ENCODE measurements at places on chromosomes 3 and 15. TPM values are rescaled to one million over a fixed set of nuclear protein-coding genes. Genes with fewer than 3 reads are reported as not detected.

SLC28A1 gene
- not detected for total RNA-seq

PEX11A gene
- 11.6 TPM for total RNA-seq

- no peak for DNase-seq
Measured at GRCh38 chr3:39378957-39379777, 4.0 kb upstream of the SLC25A38 start.

HES1 gene
- total RNA-seq = 9.4 TPM

- DNase-seq = peak; percentile 48
Measured at GRCh38 chr3:192816351-192816750, 89.0 kb upstream of the FGF12 start.

CCR1 gene
- total RNA-seq = 0.15 TPM

RAB11A gene
- total RNA-seq = 505 TPM

GRCh38 chr15:27271258-27271657 lies 300.3 kb downstream of the GABRG3 start:
- DNase-seq = no peak

DNA sequence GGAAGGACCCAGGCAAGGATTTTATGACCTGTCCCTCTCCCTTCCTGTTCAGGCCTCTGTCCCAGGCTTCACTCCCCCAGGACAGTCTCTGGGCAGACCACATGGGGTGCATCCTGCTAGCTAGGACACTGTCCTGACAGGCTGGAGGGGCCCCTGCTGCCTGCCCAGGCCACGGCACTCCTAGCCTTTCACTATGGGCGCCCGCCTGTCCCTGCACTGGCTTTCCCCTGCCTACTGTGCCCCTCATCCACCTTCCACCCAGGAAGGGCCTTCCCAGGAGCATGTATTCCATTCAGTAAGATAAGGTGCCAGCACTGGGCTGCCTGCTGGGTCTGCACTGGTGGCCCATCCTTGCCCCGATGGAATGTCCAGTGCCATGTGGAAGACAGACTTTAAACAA lies 145.3 kb downstream of the DNAJB8 start:
- no peak for DNase-seq

XYLB gene
- 1.0 TPM for total RNA-seq

ISL2 gene
- 0.05 TPM for total RNA-seq

DNA sequence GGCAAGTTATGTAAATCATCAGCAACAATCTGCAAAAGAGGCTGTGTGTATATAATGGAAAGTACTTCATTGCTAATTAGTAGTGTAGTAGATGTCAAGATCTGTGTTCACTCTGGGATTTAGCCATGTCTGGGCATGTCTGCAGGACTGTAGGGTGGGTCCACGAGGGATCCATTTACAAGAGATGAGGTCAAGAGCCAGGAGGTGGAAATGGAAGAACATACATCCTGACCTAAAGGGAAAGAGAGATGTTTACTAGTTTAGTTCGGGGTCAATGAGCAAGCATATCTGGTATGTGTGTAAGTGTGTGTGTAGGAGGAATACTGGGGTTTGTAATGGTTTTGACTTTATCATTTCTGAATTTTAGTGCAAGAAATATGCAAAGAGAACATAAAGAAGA lies 171.5 kb upstream of the NANOGP8 start:
- no peak for DNase-seq

DNA sequence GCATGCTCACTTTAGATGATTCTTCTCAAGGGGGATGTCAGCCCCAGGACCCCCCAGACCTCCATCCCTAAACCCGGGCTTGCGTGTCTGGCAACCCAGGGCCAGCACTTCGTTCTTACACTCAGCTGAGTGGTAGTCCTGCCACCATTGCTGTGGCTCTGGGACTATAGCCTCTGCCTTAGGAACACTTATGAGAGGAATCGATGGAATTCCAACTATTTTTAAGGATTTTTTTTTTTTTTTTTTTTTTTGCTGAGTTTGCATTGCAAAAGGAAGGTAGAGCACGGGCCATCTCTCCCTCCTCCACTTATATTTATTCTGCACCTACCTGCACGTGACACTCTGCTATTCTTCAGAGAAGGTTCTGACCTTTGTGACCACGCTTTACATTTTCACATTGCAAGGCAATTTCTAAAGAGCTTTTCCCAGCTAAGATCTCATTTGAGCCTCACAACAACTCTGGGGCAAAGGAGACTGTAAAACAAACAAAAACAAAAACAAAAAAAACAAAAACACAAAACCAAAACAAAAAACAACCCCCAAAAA lies 113.9 kb downstream of the LPP start:
- no peak for DNase-seq

- DNase-seq = no peak
Measured at GRCh38 chr3:151660885-151661284, 72.8 kb upstream of the AADACL2 start.

SNX22 gene
- total RNA-seq = 0.17 TPM

DNA sequence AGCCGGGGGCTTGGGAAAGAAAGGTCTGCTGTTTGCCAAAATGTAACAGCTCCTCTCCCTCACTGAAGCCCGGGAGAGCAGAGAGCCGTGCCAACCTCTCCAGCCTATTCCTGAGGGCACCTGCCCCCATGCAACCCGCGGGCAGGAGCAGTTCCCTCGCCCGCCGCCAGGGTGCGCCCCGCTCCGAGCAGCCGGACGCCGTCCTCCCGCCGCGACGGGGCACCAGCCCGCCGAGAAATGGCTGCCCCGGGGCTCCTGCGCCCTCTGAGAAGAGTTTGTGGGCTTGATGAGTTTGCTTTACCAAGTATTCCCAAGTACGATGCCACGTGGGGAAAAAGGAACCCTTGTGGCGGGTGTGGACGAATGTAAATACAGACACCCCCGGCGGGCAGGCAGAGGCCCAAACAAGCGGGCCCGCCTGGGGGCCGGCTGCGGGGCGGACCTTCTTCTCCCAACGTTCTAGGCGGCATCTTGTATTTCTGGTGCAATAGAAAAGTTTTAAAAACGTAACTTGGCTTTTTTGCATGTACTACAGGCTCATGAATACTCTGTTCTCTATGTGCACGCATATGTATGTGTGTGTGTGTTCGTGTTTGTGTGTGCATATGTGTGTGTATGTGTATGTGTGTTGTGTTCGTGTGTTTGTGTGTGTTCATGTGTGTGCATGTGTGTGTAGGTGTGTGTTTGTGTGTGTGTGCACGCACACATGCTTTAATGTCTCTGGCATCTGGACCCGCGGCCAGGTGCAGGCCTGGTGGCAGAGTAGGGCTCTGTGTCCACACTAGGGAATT lies 162.9 kb downstream of the CHSY1 start:
- no peak for DNase-seq

PRTG gene
- total RNA-seq = 19.0 TPM

DNA sequence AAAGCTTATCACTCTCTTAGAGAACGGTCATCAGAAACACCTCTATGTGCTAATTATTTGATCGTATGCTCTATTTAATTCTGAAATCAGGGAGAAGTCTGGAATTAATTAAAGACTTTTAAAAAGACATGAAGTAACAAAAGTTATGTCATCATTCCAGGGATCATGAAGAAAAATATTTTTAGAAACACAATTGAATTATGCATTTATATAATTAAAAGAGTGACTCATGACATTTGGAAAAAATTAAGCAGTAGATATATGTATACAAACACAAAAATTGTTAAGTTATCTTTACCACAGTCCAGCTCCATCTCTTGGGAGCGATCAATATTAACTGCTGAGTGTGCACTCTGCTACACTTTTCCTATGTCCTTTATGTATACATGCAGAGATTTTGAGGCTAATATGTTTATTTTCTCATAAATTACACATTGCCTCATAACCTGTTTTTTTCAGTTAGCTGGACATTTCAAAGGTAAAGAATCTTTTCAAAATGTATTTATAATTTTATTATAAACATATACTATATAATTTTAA lies 717.7 kb downstream of the GBE1 start:
- DNase-seq = no peak

DNA sequence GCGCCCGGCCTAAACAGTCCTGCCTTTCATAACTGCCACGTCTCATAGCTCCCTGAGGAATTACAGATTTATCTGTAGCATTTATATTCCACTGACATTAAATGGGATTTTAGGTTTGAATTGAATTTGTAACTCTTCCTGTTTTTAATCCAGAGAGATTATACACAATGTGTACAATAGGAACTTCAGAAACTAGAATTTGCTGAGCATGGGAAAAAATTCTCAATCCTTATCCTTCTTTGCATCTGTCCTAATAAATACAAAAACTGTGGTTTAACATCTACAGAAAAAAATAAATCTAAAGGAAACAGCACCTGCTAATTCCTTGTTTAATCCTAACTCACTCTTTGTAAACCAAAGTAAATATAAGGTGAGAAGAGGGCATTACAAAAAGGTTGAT lies 2.2 kb downstream of the NEK11 start:
- DNase-seq = no peak

DNA sequence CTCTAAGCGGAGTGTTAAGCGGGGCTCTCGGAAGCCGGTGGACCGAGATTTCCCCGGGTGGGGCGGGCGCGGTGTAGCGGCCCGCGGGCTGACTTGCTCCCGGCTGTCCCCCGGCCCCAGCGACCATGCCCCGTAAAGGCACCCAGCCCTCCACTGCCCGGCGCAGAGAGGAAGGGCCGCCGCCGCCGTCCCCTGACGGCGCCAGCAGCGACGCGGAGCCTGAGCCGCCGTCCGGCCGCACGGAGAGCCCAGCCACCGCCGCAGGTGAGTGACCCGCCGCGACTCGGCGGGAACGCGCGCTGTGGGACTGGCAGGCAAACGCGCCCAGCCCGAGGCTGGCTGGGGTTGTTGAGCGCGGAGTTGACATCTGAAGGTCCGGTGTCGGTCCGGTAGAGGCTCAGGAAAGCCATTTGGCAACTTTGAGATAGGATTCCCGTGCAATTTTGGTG lies 1.3 kb downstream of the SMC4 start:
- DNase-seq = no peak

DNA sequence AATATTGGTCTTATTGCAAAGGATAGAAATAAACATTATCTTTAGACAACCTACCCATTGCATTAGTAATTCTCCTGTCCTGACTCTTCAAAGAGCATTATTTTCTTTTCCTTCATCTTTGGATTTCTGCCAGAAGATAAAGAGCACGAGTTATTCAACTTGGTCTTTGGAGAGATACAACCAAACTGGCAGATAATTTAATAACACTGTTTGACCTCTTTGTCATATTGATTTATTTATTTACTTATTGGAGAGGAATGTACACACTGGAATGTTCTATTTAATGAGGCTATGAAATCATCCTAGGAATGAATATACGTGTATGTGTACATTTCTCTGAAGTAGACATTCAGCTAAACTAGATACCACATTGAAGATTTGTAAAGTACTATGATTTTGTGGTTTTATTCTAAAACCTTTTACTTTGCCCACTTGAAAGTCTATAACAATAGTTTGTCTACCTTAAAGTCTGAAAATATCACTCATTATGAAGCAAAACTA lies 462.1 kb downstream of the C3orf38 start:
- DNase-seq = no peak

- DNase-seq = peak; percentile 43
Measured at GRCh38 chr3:23701716-23702597, 103.8 kb upstream of the UBE2E1 start.

DNA sequence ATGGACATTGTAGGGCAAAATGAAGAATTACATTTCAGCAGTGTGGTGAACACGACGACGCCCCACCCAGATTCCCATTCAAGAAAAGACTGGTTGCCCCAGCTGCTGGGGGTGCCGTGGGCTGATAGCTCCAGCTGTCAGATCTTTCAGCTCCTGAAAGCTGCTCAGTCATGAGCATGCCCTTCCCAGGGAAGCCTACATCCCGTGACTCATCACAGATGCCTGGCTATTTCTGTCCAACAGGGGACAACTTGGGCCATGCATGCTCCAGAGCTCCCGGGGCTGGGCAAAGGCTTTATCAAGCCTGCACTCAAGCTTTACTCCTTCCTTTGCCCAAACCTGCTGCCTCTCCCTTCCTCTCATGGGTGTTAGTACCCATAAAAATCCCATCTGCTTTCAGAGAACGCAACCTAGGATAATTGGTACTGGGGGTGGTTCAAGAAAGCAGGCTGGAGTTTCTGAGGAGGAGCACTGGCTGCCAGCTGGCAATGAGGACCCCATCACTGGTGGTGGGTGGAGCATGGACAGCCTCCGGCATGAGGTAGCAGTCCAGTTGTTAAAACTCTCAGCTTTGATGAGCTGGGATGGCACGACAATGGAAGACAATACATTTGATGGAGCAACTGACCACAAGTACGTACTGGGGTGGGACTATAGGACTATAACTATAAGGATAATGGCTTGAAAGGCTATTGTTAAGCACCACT lies 16.4 kb upstream of the ST8SIA2 start:
- no peak for DNase-seq

GRCh38 chr3:21446027-21446426 lies 305.0 kb downstream of the ZNF385D start:
- DNase-seq = peak; percentile 18

PLXNB1 gene
- total RNA-seq = 191 TPM

DNA sequence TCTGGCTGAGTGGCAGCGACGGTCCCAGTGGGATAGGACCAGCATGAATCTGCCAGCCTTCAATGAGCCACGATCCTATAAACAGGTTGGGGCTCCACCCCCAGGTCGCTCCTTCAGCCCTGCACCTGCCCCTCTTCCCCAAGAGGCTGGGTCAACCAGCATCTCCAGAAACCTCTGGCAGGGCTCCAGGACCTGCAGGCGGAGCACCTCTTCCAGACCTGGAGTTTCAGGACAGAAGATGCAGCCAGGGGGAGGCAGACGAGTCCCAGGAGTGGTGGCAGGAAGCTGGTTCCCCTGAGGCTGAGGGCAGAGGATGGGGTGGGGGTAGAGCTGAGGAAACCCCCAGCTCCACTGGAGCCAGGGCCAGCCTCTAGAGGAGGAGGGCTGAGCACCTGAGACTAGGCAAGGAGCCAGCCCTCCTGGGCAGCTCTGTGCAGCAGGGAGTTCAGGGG lies at the start of gene PLA2G4D:
Gene PLA2G4D, minus strand, starts transcription at position 51 of the 452 bp plus-strand sequence. CDS start 103 bp downstream, outside the sequence.
- DNase-seq = no peak

GRCh38 chr3:14761121-14761672 lies 57.6 kb upstream of the FGD5 start:
- DNase-seq = no peak

DNA sequence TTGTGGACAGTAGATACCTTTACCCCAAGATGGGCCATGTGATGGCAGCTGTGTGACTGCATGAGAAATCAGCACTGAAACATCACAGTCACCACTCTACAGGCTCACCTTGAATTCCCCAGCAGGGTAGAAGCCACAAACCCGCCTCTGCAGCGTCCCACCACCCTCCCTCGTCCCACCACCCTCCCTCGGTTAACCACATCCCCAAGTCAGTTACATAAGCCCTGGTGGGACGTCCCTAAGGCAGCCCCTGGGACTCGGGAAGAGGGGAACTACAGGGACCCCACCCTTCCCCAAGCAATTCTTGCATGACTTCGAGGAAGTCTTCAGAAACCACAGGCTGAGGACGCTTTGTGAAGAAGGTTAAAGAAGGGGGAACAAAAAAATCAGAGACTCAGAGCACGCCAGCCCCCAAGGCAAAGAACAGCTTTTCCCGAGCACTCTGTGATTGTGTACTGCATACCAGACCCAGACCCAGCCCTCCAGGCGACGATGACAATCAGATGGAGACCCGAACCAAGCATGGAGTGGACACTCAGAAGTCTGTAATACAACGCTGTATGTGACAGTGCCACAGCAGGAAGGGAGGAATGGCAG lies 60.5 kb downstream of the SH3BP5 start:
- no peak for DNase-seq

SAXO2 gene
- under 0.01 TPM for total RNA-seq
